ENCODE measurements at places on chromosomes 7 and 10. TPM values are rescaled to one million over a fixed set of nuclear protein-coding genes. Genes with fewer than 3 reads are reported as not detected.
A peak's percentile ranks its signal among the peaks of the same experiment; 100 is the strongest.

Gene PLCE1
- 2.3 TPM for total RNA-seq

Gene LIPF
- total RNA-seq = not detected

GRCh38 chr10:33547976-33548375 lies 213.5 kb upstream of the NRP1 start:
- DNase-seq = no peak

Gene GFRA1
- 49.4 TPM for total RNA-seq

DNA sequence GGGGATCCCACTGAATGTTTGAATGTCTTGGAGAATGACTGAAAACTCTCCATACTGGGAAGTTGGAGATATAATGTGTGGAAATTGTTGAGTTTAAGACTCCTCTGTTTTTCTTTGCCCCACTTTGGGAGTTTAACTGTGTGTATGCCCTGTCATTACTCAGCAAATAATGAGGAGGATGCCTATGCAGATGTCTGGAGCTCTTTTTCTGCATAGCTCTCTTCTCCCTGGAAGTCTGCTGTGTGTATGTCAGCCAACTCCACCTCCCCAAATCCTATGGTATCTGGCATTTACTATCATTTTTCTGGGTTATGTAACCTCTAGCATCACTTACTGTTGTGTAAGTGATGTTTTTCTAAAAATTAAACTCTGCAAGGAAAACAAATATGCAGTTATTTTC lies 122.2 kb downstream of the ANKRD7 start:
- DNase-seq = no peak

Gene PITX3
- total RNA-seq = not detected

DNA sequence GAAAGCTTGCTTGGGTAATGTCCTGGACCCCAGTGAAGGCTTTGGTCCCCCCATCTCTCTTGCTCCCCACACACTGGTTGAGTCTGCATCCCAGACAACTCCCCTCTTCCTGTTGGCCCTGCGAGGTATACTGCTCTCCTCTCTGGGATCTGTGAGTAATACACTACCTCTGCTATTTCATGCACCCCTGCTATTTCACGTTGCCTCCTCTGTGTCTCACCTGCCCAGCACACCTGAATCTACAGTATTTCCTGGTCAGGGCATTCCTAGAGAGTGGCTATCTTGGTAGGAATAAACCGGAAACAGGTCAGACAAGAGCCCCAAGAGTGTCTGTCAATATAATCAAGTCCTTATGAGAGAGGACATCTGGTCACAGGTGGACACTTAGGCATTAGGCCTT lies 114.3 kb upstream of the ODAD2 start:
- DNase-seq = no peak

- no peak for DNase-seq
These were observed 26.4 kb upstream of the CXCL12 start for GRCh38 chr10:44411251-44411650.

Gene NAT16
- not detected for total RNA-seq

Gene GJC3
- total RNA-seq = not detected

Gene ADGRA1
- total RNA-seq = not detected

DNA sequence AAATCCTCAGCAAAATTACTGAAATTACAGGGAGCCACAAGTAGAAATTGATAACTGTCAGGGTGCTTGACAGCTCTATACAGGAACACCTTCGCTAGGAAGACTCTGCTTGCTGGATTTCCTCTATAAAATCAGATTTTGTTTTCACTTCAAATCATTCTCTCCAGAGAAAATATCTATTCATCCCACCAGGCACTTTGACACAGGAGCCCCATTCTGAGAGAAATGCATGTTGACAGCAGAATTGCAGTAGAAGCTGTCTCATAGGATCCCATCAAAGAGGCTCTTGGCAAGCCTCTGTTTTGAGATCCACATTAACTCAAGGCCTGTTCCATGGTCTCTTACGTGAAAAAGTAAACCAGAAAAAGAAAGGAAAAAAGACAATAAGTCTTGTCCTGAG lies 116.8 kb downstream of the PDE1C start:
- DNase-seq = no peak

- peak; percentile 97 for DNase-seq
These were observed 7.8 kb downstream of the HTRA1 start for GRCh38 chr10:122468926-122469781.

DNA sequence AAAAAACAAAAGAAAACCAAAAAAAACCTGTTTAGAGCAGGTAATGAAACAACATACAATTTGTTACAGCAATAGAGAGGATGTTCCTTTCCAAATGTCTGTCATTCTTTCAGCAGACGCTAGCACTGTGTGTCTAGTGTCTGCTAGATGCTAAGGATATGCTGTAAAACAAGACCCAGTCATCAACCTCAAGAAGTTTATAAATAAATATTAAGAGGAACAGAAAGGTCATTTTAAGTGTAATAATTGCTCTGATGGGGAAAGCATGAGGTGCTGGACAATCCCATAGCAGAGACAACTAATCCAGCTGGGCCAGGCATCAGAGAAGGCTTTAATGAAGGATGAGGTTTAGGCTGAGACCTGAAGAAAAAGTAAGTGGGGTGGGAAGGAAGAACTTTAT lies 23.3 kb upstream of the ASCC1 start:
- no peak for DNase-seq

Gene DRGX
- not detected for total RNA-seq

Gene CTAGE8
- 0.05 TPM for total RNA-seq

Gene IL6
- 9.4 TPM for total RNA-seq

GRCh38 chr7:44867073-44867995 lies 18.0 kb downstream of the PURB start:
- DNase-seq = peak; percentile 89

DNA sequence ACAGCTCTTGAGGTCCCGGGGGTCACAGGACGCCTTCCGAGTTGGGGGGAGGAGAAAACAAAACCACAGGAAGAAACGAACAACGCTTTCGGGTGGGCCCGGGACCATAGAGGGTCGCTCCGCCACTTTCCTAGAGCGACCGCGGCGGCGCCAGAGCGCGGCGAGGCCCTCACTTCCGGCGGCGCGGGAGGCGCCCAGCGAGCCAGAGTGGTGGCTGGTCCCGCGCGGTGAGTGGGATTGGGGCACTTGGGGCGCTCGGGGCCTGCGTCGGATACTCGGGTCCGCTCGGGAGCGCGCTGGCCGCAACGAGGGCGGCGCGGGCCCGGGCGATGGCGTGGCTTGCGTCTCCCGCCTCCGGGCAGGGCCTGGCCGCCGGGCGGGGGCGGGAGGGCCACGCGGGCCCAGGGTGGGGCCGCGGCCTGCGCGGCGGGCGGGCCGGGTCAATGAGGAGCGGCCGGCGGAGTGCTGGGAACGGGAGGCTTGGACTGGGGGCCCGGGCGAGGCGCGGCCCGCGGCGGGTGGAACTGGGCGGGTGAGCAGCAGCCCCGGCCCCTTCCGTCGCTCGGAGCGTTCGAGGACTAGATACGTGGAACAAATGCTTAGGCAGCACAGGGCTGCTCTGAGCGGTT lies at the start of gene ZNF22:
Gene ZNF22 (plus strand): TSS at position 172 of the 629 bp plus-strand sequence. CDS start 2,446 bp downstream, outside the sequence.
- DNase-seq = peak; percentile 64

GRCh38 chr7:41199136-41199535 lies 503.8 kb downstream of the INHBA start:
- DNase-seq = no peak

GRCh38 chr7:25789701-25790640 lies 362.0 kb upstream of the NFE2L3 start:
- no peak for DNase-seq

Gene TFR2
- total RNA-seq = 1.6 TPM

- DNase-seq = peak; percentile 86
These were observed 10.0 kb upstream of the TNS3 start for GRCh38 chr7:47591655-47592572.

- DNase-seq = no peak
These were observed 62.9 kb downstream of the REEP3 start for GRCh38 chr10:63583909-63584724.

DNA sequence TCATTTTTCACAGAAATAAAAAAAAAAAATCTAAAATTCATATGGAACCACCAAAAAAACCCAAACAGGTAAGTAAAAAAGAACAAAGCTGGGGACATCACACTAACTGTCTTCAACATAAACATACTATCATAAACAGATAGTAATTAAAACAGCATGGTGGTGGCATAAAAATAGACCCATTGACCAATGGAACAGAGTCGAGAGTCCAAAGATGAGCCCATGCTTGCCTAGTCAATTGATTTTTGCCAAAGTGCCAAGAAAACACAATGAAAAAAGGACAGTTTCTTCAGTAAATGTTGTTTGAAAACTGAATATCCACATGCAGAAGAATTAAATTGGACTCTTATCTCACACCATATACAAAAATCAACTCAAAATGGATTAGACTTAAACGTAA lies 513.2 kb upstream of the PHF14 start:
- DNase-seq = no peak

Gene C7orf57
- 0.62 TPM for total RNA-seq

Gene VPS37D
- 1.7 TPM for total RNA-seq

GRCh38 chr7:73908123-73908611 lies 47.2 kb downstream of the TMEM270 start:
- DNase-seq = no peak

DNA sequence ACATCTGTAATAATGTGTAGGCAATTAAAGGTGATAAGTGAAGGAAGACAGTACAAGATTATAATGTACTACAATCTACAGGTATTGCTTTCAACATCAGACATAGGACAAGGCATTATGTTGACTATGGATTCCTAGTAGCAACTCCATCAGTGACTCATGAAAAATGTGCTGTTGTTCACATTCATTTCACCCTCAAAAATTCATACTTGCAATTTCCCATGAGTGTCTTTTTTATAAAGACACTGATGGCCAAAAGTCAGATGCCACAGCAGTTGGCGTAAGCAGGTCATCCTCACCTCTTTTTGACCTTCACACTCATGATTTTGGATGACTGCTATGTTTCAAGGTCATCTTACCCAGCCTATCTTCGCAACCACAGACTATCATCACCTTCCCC lies 100.0 kb upstream of the AMPH start:
- DNase-seq = peak; percentile 50

Gene VWC2
- total RNA-seq = not detected
